Substantia nigra (tissue), 51 donors: ENCODE measurements at places on chromosomes 4 and X.

GRCh38 chrX:143472347-143472938 lies 44.8 kb downstream of the SPANXN3 start:
- no peak for DNase-seq

- no peak for DNase-seq
These were observed 7.9 kb downstream of the RHOH start for GRCh38 chr4:40204507-40205258.

- no peak for DNase-seq
These were observed 14.4 kb upstream of the ZNF41 start for GRCh38 chrX:47497271-47497888.

DNA sequence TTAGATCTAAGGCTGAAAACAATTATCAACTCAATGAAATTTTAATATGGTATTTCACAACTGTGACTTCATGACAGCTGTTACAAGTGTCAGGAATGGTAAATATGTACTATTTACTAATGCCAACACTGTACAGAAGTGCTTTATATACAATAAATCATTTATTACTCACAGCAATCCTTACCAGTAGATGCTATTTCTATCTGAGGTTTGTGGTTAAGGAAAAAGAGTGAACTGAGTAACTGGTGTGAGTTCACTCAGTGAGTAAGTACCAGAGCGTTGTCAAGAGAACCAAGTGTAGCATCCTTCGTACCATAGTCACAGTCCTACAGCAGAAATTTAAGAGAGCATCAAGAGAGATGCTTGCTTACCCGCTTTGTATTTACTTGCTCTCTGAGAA lies 23.3 kb downstream of the MTHFD2L start:
- no peak for DNase-seq
